ENCODE measurements at places on chromosomes 7 and 10. TPM values are rescaled to one million over a fixed set of nuclear protein-coding genes. Genes with fewer than 3 reads are reported as not detected.

- no peak for DNase-seq
Measured at GRCh38 chr7:142925413-142925812, 8.1 kb downstream of the TRPV5 start.

The HEPACAM2 gene
- total RNA-seq = not detected

The BICC1 gene
- 15.2 TPM for total RNA-seq

- DNase-seq = no peak
Measured at GRCh38 chr7:21071561-21072501, 285.1 kb upstream of the SP8 start.

- no peak for DNase-seq
Measured at GRCh38 chr10:59900048-59900727, 6.2 kb downstream of the CCDC6 start.

The CRTAC1 gene
- total RNA-seq = not detected

DNA sequence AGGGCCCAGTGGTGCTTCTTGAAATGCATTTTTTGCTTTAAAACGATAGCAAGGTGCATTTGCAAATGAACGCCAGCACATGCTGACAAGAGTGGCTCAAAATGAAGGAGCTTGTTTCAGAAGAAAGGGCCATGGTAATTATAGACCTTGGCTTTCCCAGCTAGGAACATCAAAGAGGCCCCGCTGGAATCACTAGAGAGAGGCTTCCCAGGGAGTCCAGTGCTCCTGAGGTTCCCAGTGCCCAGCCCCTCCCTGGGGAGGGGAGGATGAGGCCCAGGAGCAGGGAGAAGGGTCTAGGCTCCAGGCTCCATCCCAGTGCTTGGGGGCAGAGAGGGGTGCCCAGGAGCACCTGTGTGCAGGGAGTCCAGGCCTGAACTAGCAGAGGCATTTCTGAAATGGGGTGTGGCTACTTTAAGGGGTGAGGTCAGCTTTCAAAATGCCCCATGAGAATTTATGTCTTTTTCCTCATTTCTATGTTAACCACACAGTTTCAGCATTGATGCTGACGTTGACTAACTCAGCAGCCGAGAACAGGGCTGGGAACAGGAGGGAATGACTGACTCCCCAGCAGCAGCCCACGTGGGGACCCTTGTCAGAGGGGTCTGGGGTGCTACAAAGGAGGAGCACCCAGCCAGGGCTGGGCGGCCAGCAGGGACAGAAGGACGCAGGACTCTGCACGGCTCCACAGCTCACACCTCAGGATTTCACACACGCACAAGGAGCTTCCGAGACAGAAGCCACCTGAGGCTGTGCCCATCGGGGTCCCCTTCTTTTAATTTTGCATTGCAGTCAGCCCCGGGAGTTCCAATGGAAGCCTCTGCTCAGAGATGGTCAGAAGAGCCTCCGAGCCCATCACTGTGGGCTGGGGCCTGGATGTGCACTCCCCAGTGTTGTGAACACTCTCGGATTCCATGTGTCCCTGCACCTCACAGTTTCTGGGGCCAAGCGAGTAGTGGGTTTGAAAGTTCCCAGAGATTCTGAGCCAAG, 570.2 kb downstream of the PTPRN2 start:
- DNase-seq = no peak

- DNase-seq = no peak
Measured at GRCh38 chr10:64376167-64376566, 855.0 kb downstream of the REEP3 start.

DNA sequence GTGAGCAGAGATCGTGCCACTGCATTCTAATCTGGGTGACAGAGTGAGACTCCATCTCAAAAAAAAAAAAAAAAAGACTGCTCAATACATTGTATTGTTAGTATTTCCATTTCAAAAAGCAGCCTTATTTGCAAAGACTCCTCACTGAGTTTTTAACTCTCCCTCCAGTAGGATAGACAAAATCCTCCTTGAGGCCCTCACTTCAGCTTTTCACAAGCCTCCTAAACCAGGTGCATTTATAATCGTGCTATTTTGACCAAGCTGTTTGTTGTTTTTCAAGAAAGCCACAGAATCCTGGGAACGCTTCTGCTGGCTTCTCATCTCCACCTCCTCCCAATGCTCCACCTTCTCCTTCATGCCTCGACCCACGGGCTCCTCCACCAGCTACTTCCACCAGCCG, 6.3 kb upstream of the DDIT4 start:
- no peak for DNase-seq

- no peak for DNase-seq
Measured at GRCh38 chr7:51060536-51060935, 256.1 kb downstream of the COBL start.
